ENCODE measurements at places on chromosomes 6 and 20. TPM values are rescaled to one million over a fixed set of nuclear protein-coding genes. Genes with fewer than 3 reads are reported as not detected.

DNA sequence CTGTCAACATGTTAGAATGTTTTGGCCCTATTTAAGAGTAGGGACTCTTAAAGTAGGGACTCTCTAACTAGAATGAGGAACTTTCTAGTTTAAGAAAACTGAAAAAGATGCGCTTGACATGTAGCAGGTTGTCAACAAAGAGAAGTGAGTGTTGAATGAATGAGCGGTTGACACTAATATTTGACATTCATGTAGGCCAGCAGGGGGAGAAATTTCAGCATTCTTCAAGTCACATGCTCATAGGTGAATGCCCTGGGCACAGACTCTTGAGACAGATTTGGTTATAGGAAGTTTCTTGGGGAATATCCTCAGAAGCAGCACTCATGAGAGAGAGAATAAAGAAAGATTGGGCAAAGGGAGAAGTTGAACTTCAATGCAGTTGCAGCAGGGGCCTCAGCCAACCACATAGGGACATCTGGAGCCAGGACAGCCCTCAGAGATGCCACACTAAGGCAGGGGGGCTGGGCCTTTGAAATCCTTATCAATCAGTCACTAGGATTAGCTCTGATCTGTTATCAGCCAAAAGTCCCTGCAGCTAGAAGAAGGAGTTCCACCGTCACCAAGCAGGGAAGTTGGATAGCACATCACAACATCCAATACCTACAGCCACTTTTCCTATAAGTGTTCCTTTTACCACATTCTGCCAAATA, 145.1 kb upstream of the FKBP1C start:
- no peak for DNase-seq

DNA sequence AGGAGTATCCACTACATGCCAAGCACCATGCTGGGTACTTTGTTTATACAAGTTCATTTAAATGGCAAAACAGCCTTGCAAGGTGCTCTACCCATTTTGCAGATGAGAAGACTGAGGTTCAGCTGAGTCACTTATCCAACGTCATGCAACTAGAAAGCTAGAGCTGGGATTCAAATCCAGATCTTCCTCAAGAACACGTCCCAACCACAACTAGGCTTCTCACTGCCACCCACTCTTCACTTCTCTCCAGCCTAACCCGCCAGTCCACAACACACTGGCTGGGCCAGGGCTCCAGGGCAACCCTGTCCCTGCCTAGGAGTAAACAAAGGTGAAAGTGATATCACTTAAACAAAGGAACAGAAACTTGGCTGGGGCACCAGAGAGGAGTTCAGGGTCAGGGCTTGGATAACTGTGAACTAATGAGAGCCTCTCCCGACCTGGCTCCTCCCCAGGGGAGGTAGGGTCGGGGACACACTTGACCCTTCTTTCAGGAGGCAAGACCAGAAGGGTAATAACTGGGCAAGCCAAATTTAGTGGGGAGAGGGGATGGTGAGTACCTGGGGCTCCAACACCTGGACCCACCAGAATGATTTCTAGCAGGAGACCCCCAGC, 7.9 kb downstream of the SDC4 start:
- no peak for DNase-seq

GRCh38 chr6:106086814-106087175, 659 bp downstream of the PRDM1 start:
- no peak for DNase-seq

The ZSCAN23 gene
- total RNA-seq: 3.1 TPM

The UCKL1 gene
- 25.6 TPM for total RNA-seq

The FAM162B gene
- 0.25 TPM for total RNA-seq

The KIAA0408 gene
- 3.6 TPM for total RNA-seq

DNA sequence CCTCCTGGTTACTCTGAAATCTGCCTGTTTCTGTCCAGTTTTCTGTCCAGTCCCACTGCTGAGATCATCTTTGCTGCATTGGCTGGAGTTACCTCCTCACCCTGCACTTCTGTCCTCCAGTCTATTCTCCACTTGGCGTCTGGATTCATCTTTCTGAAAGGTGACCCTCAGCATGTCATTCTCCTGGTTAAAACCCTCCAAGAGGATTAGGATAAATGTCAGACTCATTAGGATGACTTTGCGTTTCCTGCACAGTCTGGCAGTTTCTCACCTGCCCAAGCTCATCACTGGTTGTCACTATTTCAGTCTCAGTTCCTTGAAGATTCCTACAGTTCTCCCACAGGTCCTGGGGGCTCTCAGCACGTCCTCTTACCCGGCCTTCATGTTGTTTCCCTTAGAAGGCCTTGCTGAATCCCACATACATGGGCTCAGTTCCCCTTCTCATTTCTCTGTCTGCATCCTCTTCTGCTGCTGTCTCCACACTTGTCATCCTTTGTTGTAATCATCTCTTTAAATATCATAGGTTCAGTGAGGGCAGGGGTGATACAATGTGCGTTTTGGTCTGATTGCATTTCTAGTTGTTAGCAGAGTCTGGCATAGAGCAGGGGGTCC, 374.8 kb downstream of the QKI start:
- DNase-seq: no peak

The TFAP2D gene
- not detected for total RNA-seq

DNA sequence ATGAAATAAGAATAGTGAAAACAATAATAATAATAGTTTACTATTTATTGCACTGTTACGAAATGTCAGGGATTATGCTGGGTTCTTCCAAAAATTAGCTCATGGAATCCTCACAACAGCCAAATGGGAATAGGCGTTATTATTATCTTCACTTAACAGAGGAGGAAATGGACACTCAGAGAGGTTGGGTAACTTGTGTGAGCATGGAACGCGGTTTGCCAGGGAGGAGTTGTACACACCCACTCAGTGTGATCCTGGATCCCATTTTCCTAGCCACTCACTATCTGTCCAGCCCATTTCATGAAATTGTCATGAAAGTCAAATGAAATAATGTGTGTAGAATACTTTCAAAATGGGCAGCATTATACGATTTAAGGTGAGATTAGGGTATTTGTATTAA, 4.6 kb downstream of the NELFCD start:
- no peak for DNase-seq

DNA sequence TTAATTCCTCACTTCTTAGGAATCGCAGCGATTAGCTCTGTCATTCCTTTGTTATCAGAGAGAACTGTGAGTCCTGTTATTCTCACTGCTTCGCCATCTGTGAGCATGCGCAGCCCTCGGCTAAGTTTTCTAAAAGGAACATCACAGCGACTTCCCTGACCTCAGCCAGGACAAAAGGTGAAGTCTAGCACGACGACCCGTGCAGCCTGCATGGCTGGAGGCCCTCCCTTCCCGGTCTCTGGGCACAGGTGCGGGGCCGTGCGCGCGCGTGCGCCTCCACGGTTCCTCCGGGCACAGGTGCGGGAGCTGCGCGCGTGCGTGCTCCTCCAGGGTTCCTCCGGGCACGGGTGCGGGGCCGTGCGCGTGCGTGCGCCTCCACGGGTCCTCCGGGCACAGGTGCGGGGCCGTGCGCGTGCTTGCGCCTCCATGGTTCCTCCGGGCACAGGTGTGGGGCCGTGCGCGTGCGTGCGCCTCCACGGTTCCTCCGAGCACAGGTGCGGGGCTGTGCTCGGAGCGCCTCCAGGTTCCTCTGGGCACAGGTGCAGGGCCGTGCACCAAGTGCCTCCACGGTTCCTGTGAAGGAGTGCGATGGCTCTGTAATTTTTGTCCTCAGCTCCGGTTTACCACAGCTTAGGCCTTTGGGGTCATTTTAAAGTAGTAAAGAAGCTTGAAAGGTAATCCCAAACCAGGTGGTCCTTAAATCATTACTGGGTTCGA, 212.3 kb downstream of the ERMARD start:
- no peak for DNase-seq

- DNase-seq: no peak
Measured at GRCh38 chr20:23050076-23050838, 785 bp upstream of the THBD start.
